OCI-LY7 (cell line): ENCODE measurements at places on chromosomes 6 and 20. TPM values are rescaled to one million over a fixed set of nuclear protein-coding genes. Genes with fewer than 3 reads are reported as not detected.

The GMPR gene
- total RNA-seq, result not detected in 2 replicates

The CLDN20 gene
- not detected in 2 replicates for total RNA-seq

The NRSN1 gene
- total RNA-seq, result not detected in 2 replicates

The WRNIP1 gene
- 40.0 and 43.8 TPM in 2 replicates for total RNA-seq

The C6orf120 gene
- 19.0 and 21.3 TPM in 2 replicates for total RNA-seq
